GM23338 (cell line): ENCODE measurements at places on chromosomes 4 and X. TPM values are rescaled to one million over a fixed set of nuclear protein-coding genes. Genes with fewer than 3 reads are reported as not detected.

GRCh38 chrX:132639446-132639845 lies 150.6 kb upstream of the MBNL3 start:
- no peak overlapping the region for H3K27ac ChIP-seq
- no peak for DNase-seq
- no peak overlapping the region for H3K4me3 ChIP-seq
- H3K36me3 ChIP-seq: no peaks in the 10 kb centered on the region

DNA sequence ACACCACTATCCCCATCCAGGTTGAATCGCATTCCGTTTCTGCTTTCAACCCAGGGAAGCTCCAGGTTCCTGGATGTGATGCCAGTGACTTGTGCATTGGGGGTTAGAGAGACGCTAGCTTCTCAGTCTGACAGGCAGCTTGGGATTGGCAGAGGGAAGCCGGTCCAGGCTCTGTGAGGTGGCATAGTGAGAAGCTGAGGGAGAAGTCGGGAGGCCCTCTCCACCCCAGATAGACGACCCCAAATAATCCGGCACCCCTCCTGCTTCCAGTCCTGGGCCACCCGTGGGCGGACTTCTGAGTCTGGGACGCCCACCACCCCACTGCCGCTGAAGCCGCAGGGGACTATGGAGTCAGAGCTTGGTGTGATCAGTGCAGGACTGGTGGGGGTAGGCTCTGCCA lies 7.4 kb downstream of the MAGEA4 start:
- H3K36me3 ChIP-seq: no peaks in the 10 kb centered on the region
- DNase-seq: no peak
- no peak overlapping the region for H3K27ac ChIP-seq
- no peak overlapping the region for H3K4me3 ChIP-seq

GRCh38 chrX:49247916-49248811 lies 12.9 kb downstream of the CCDC22 start:
- H3K36me3 ChIP-seq: no peaks in the 10 kb centered on the region
- H3K27me3 ChIP-seq: no peaks in the 10 kb centered on the region
- H3K27ac ChIP-seq: no peak overlapping the region

DNA sequence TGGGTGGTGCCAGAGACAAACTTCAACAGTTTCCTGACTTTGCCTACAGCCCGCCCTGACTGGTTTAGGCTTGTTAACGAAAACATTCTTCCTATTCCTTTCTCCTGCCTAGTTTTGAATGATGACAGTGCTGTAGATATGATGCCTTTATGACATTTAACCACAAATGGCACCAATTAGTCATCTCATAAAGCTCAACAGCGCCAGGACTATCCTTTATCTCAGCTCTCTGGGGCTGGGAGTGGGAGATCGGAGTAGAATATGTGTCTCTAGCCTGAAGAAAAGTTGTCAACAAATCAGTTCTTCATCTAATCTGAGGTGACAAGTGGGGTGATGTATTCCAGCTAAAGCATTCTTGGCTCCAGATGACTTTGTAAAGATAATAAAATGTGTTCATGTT lies 64.6 kb upstream of the SH3RF1 start:
- 0 out of 2 replicates have a peak, but pooled peaks cover 7% of the 10 kb centered on the region for H3K4me1 ChIP-seq
- H3K27me3 ChIP-seq: no peaks in the 10 kb centered on the region
- DNase-seq: no peak
- no peak overlapping the region for H3K4me3 ChIP-seq
- no peaks in the 10 kb centered on the region for H3K36me3 ChIP-seq
- H3K27ac ChIP-seq: no peak overlapping the region

GRCh38 chr4:127748957-127749356 lies 18.8 kb downstream of the SLC25A31 start:
- H3K4me1 ChIP-seq: no peaks in the 10 kb centered on the region
- no peak overlapping the region for H3K27ac ChIP-seq
- no peaks in the 10 kb centered on the region for H3K27me3 ChIP-seq
- no peaks in the 10 kb centered on the region for H3K36me3 ChIP-seq
- H3K4me3 ChIP-seq: no peak overlapping the region

DNA sequence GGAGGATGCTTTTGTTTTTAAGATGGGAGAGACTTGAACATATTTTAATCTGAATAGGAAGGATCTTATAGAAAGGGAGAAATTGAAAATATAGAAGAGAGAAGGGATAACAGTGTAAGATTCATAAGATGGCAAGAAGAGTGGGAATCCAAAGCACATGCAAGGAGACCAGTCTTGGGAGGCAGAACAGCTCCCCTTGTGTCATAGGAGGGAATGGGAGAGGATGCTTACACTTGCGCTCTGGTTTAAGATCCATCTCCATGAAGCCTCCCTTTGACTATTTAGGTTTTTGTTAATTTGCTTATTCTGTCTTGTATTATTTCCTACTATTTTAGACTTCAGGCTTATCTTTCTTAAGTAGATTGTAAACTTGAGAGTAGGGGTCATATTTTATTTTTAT lies 42.7 kb downstream of the KIF4A start:
- peak; percentile 20 for DNase-seq
- H3K36me3 ChIP-seq: 0 out of 2 replicates have a peak, but pooled peaks cover 5% of the 10 kb centered on the region
- H3K4me3 ChIP-seq: no peak overlapping the region
- H3K27me3 ChIP-seq: no peaks in the 10 kb centered on the region
- H3K27ac ChIP-seq: no peak overlapping the region

DNA sequence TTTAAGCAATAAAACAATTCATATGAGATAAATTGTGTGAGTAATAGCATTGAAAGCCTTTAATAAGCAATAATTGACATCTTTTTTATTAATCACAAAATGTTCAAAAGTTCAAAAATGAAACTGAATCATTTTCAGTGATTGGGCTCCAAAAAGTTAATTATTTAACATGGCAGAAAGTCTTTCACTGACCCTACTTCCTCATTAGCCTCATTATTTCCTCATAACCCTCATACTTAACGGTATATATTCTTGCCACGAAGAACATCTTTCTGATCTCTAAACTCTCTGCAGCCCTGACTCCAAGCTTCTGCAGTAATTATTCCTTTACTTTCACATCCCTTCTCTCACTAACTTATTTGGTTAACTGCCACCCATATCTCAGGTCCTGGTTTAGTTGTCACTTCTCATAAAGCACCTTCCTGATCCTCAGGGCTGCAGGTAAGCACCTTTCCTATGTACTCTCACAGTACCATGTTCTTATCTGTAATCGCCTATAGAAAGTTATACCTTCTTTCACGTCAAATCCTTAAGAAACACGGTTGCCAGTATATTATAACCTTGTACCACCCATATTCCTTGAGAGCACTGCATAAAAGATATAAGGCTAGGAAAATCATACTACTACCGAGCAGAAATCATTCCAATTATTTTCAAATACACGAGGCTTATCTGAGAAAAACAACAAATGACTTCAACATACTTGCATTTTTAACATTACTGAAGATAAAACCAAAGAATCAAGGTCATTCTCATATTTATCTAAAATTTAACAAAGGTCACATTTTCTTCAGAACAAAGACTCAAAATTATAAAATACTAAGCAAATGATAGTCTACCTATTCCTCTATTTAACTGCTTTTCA lies 72.2 kb downstream of the PPP3CA start:
- no peak for DNase-seq
- H3K4me3 ChIP-seq: no peak overlapping the region
- H3K27me3 ChIP-seq: no peaks in the 10 kb centered on the region

Gene RHOXF2B
- total RNA-seq: not detected in 2 replicates

Gene MAGEA9B
- total RNA-seq: 0.52 TPM in 1 of 2 replicates, not detected in the other

Gene ARHGAP24
- total RNA-seq: 0.21 TPM in 1 of 2 replicates, not detected in the other

Gene STARD8
- total RNA-seq: 3.5 and 5.6 TPM in 2 replicates

Gene NLGN4X
- 86.5 and 86.8 TPM in 2 replicates for total RNA-seq

Gene SSX7
- total RNA-seq: not detected in 2 replicates
